ENCODE measurements at places on chromosomes 6 and 20.
A peak's percentile ranks its signal among the peaks of the same experiment; 100 is the strongest.

- DNase-seq, result no peak
These were observed at the start of gene MOXD1 for GRCh38 chr6:132400883-132401617. Gene MOXD1 (minus strand): TSS chr6:132401475. CDS start chr6:132401426, 49 bp downstream.

DNA sequence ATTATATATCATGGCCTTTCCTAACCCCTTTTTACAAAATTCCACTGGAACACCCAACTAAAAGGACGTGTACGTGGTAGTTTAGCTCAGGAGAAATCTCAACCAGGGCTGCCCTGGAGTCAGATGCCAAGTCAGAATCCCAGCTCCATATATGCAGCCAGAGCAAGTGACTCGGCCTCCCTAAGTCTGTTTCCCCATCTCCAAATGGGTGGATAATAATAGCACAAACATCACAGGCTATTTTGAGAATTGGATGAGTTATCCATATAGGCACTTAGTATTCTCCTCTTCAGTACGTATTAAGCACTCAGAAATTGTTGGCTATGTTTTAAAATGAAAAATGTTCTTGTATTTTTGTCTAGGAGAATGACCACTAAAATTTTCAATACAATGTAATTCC, 481.5 kb downstream of the CD109 start:
- no peak for DNase-seq

GRCh38 chr20:31774408-31774807, 35.3 kb downstream of the TPX2 start:
- DNase-seq, result no peak

DNA sequence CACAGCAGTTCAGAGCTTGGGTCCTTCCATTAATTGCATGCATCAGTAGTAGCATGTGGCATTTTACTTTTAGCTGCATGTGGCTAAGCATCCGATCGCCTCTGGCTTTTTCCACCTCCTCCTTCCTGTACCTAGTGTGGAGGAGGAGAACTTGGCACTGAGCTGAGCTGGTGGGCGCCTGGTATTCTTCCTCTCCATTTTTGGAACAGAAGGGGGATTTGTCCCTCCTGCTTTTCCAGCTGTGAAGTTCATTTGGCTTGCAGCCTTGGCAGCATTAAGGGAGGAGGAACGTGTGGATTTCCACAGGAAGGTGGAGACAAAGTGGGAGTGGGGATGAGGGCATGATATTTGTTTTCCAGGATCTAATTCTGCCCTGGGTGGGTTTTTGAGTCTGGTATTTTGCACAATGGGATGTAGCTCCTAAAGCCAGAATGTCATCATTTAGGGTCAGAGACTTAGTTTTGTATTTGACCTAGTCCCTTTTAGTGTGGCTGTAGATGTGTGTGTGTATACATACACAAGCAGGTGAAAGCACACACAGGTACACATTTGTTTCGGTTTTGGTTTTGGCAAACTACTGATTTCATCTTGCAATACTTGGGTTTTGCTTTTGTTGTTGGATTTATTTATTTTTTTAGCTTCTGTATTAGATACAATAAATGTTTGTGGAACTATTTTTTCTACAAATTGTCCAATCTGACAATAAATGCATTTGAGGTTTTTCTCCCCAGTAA, 90.0 kb downstream of the SASH1 start:
- no peak for DNase-seq

DNA sequence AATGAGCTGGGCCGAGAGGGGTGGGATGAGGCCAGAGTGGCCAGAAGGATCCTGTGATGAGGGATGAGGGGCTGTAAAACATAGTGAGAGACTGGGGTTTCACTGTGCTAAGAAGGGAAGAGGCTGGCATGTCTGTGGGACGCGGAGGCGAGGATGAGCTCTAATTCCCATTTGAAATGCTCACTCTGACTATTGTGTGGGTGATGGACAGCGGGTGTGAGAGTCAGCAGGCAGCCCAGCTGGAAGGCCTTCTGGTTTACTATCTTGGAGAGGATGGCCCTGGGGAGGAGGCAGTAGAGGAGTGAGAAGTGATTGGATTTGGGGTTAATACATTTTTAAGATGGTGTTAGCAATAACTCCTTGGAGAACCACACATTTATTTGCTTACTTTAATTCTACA, 9.5 kb upstream of the MICA start:
- no peak for DNase-seq

DNA sequence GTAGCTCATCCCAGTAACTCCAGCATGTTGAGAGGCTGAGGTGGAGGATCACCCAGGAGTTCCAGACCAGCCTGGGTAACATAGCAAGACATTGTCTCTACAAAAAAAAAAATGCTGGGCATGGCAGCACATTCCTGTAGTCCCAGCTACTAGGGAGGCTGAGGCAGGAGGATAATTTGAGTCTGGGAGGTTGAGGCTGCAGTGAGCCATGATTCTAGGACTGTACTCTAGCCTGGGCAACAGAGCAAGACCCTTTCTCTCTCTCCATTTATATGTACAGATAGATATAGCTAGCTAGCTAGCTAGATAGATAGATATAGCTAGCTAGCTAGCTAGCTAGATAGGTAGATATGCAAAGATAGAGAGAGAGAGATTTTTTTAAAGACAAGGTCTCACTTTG, 20.4 kb downstream of the ILRUN start:
- no peak for DNase-seq

GRCh38 chr6:90472716-90473115, 114.2 kb downstream of the MAP3K7 start:
- no peak for DNase-seq

DNA sequence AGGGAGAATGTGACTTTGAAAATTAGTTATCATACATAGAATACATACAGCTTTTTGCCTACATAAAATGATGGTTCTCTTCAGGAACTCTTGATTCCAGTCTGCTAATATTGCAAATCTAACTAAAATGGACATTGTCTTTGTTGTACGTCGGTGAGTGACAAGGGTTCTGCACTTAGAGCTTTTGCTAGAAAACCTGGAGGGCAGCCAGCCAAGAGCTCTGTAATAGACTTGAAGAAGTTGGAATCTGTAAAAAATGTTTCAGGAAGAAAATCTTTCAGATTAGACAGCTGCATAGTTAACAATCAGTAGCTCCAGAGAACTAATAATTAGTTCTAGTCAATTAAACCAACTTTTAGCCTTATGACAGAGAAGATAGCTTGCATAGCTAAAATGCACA, 138.3 kb downstream of the FLRT3 start:
- no peak for DNase-seq

DNA sequence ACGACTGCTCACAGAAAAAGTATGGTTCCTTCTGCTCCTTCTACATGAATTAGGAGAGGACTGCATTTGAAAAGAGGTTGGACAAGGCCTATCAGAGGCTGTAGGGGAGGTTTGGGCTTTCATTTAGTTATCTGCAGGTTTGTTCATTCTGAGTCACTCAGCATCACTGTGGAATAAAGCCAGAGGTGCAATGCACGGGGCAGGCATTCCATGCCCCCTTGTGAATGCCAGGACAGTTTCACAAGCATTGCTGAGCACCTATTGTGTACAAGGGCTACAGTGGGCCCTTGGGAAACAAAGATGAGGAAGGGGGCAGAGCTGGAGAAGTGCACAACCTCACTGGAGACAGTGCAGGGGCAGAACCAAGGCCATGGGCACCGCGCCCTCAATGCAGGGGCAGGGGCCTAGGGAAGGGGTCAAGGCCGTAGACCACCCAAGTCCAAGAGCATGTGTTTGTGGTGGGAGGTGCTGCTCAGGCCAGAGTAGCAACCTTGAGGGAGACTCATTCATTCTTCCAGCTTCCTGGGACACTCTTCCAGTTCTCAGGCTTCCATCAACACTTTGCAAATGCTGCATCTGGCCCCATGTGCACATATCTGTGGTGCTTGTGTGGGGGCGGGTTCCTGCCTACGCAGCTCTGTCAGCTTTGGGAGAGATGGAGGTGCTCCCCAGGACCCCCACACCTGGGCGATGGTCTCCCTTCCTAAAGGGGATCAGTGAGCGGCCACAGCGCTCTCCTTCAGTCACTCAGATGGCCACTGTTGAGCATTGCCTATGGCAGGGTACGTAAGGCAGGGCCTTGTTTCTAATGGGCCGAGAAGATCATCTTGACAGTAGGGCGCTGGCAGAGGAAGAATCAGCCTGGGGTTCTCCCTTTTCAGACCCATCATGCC, 204.5 kb downstream of the SYNDIG1 start:
- DNase-seq, result no peak

- no peak for DNase-seq
These were observed 268.5 kb upstream of the ECI2 start for GRCh38 chr6:4403828-4404227.

GRCh38 chr20:21289651-21290050, 13.5 kb upstream of the XRN2 start:
- DNase-seq, result no peak

GRCh38 chr20:3123542-3123941, 36.1 kb downstream of the FASTKD5 start:
- DNase-seq, result no peak

- DNase-seq, result no peak
These were observed 141.9 kb upstream of the SASH1 start for GRCh38 chr6:148200781-148201180.

- DNase-seq, result no peak
These were observed 6.3 kb upstream of the RGL2 start for GRCh38 chr6:33305052-33305451.

DNA sequence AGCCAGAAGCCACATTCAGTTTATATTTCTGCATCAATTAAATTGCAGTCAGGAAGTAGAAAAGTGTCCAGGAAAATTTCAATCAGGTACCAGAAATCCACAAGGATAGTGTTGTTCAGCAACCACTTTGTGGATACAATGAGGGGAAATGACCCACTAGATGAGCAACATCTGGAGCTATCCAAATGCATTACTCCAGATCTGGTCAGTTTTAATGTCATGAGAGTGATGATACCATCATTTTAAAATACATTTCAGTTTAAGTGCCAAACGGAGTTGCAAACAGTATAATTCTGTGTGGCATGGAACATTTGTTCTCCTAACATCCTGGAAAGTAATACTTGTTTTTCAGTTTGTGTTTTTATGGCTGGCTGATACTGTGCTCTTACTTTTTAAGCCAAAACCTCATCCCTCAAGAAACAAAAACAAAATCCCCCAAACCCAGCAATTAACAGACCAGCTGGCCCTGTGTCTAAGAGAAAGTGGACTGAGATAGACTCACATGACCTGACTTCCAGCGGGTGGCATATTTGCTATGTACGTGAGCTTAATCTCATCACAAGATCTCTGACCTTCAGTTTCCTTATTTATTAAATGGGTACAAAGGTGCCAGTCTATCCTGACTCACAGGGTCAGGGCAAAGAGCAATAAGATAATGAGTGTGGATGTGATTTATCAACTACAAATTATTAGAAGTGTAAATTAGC, 58.8 kb upstream of the CNKSR3 start:
- DNase-seq, result peak; percentile 52

GRCh38 chr6:3350252-3350796, 91.6 kb downstream of the PSMG4 start:
- no peak for DNase-seq

DNA sequence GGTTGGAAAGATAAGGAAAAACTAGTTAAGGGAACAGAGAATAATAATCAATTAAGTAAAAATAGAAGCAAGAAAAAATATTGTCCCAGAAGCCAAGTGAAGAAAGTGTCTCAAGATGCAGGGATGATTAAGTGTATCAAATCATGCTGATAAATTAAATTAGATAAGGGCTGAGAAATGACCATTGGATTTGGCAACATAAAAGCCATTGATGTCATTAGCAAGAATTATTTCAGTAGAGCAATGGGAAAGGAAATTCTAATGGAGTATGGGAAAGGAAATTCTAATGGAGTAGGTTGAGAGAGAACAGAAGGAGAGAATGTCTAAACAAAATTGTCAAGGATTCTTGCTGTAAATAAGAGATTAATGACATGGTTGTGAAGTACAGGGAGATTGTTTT, 146.8 kb downstream of the TFAP2B start:
- no peak for DNase-seq

DNA sequence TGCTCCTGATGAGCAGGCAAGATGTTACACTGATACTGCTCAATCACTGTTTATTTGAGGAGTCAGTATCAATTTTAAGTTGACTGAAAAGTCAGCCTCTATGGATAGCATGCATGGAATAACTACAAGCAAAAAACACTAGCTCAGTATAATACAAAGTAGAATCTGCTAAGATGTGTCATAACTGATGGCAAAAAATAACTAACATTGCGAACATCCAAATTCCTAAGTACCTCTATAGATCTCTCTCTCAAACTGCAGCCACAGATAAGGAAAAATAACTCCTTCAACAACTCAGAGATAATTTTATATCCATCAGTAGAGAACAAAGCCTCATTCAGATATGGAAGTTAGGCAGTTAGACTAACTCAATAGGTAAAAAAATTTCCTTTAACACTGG, 16.3 kb downstream of the HDAC2 start:
- no peak for DNase-seq

- DNase-seq, result no peak
These were observed 66.2 kb downstream of the SLC22A23 start for GRCh38 chr6:3390698-3391097.

GRCh38 chr6:26271668-26272024, 93.4 kb upstream of the BTN3A2 start:
- no peak for DNase-seq

DNA sequence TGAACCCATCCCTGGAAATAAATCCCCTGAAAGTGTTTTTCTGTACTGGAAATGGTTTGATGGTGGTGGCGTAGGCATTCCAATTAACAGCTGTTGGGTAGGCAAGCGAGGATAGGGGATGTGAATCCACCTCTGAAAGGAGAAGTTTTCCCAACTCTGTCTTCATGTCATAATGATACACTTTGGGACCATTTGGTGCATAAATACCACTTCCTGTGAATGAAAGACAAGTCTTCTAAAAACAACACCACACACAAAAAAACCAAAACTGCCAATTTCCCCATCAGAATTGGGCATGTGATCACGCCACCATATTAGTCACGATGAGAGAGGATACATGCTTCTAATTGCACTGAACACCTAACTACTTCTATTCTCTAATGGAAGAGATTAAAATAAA, 6.4 kb downstream of the VNN2 start:
- no peak for DNase-seq

DNA sequence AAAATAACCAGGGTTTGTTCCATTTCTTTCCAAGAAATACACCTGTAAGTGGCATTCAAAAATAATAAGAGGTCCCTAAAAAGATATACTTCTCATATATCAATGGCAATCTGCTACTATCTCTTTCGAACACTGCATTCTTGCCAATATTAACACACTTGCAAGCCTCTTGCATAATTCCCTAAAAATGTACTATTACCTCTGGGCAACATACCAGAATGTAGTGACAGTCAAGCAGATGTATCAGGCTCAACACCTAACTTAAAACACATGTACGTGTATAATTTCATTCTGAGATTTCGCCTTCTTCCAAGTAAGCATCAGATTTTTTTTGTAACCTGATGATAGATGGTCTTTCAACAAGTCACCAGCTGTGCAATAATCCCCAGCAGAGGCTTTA, 3.4 kb downstream of the CBLN4 start:
- no peak for DNase-seq

DNA sequence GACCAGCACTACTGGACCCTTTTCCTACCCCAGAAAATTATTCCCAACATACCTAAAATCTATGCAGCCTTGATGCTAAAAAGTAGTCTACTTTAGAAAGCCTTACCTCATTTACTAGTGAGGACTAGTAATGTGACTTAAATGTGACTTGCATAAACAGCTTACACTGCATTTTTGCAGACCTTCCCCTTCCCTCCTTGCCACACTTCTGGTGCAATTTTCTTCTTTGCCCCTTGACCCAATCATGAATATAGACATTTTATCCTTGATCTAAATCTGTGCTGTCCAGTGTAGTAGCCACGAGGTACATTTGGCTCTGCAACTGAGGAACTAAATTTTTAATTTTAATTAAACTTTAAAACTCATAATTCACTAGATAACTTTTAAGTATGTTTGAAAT, 7.0 kb upstream of the ZKSCAN8 start:
- DNase-seq, result no peak
